Activated CD4-positive, alpha-beta T cell treated with anti-CD3 and anti-CD28 coated beads, Interleukin-2, Interleukin-4, amounts not matched to agents 100 ng/mL and 50 ng/mL, durations not matched to agents 16 hours and 8 hours (primary cell): ENCODE measurements at places on chromosomes 3 and 15.

- no peak for DNase-seq
Observed at GRCh38 chr3:119631516-119631915, 28.9 kb downstream of the POPDC2 start.

- no peak for DNase-seq
Observed at GRCh38 chr3:29451920-29452319, 171.0 kb downstream of the RBMS3 start.

DNA sequence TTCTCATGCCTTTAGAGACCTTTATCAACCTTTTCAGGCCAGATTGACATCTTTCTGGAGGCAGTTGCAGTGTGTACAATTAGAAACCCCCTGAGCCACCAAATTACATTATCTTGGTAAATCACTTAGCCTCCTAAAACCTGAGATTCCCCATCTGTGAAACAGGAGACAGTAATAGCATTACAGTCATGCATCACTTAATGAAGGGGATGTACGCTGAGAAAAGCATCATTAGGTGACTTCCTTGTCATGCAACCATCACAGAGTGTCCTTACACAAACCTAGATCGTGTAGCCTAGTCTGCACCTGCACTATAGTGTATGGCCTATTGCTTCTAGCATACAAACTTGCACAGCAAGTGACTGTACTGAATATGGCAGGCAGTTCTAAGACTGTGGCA lies 400.8 kb upstream of the CNTN3 start:
- DNase-seq, result no peak

- no peak for DNase-seq
Observed at GRCh38 chr3:32493437-32494414, 8.9 kb downstream of the CMTM6 start.

DNA sequence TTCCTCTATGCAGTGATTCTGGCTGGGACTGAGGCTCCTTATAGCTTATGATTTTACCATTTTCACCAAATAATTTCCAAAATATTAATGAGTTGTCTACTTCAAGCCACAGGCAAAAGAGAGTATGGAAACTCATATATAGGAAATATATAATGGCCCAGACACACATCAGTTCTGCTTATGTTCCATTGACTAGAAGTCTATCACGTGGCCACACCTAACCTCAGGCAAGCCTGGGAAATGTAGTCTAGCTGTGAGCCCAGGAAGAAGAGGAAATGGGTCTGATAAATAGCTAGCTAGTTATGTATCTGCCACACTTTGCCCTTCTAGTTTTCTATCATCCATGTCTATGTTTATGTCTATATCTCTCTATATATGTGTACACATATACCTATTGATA lies 195.1 kb downstream of the OTOL1 start:
- DNase-seq, result no peak

GRCh38 chr3:60729056-60729455 lies 522.2 kb downstream of the FHIT start:
- DNase-seq, result no peak

DNA sequence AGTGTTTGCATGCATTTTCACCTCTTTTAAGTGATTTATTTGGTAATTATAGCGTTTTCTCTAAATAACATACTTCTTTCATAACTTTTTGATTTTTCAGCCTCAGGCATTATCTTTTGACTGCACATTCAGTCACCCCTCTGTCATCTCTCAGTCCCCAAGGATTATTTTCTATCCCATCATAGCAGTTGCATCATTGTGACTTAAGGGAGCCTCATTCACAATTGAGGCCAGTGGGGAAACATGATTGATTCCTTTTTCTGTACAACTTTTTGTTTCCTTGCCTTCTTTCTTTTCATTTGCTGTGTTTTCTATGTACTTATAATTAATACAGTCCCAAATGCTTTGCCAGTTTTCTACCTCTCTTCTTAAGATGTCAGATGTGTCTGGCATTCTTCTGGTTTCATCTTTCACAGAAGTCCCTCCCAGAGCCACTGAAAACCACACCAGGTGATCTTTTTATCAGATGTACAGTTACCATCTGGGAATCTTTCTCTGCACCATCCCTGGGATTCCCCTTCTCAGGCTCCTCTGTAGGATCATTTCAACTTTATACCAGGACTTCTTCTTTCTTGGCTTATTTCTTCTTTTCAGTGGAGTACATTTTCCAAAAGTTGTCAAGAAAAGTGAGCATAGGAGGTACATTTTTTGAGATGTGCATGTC lies 151.4 kb downstream of the RAP2B start:
- no peak for DNase-seq

GRCh38 chr15:48766196-48766595 lies 44.7 kb downstream of the CEP152 start:
- no peak for DNase-seq

GRCh38 chr15:56524915-56525314 lies 60.0 kb upstream of the MNS1 start:
- no peak for DNase-seq

DNA sequence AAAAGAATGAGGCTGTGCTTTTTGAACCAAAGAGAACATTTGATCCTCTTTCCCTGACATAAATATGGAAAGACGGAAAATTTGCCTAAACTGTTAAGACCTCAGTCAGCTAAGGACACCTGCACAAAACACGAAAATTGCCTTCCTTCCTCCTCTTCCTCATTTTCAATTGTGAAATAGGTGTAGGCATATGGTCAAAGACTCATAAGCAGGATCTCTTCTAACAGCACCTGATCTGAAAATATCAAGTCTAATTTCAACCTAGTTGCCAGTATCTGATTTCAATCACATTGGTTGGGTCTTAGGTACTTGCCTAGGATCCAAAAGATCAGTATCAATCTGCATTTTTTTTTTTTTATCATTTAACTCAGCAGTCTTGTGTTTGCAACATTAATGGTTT lies 215.7 kb upstream of the SLC2A2 start:
- no peak for DNase-seq

GRCh38 chr3:163971861-163972260 lies 1106.4 kb downstream of the SI start:
- DNase-seq, result no peak

DNA sequence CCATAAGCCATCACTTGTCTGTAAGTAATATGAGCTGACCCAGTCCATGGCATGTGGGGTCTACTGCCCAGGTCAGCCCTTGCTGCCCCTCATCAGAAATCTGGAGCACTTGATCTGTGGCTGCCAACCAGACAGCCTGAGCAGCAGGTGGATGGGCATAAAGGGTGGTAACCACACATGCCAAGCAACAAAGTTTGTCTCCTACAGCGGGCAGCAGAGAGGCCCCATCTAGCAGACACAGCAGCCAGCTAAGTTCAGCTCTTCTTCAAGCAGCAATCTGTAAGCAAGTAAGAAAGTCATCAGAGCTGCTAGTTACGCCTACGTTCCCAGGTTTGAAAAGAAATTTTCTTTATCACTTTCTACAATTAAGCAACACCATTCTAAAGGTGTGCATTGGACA lies 27.9 kb downstream of the CHCHD4 start:
- no peak for DNase-seq

- DNase-seq, result no peak
Observed at GRCh38 chr3:13705702-13706280, 156.9 kb downstream of the FBLN2 start.

DNA sequence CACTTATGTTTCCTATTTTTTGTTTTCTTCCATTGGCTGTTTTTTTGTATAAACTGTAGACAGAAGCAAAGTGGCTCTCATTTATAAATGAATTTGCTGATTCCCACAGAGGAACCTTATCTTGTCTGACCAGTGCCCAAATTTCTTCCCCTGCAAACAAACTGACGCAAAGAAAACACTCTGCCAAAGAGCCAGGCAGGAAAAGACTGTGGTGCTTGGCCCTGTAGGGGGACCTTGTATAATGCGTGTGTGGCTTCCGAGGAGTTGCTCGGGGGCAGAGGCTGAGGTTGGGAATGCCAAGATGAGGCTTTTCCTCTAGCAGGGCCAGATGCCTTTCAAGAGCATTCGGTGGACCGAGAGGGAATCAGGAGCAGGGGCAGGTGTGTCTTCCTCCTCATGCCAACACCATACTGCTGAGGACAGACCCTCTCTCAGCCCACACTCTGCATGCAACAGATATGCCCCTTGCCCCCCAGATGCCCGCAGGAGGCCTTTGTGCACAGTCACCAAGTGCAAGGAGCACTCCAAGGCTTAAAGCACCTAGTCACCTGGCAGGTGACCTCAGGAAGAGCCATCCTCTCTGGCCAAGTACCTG lies 104.3 kb upstream of the ABHD17C start:
- no peak for DNase-seq
